Activated CD4-positive, CD25-positive, alpha-beta regulatory T cell treated with anti-CD3 and anti-CD28 coated beads, Interleukin-2, amount 50 U/mL, for 72 hours (primary cell): ENCODE measurements at places on chromosomes 13 and 19.

DNA sequence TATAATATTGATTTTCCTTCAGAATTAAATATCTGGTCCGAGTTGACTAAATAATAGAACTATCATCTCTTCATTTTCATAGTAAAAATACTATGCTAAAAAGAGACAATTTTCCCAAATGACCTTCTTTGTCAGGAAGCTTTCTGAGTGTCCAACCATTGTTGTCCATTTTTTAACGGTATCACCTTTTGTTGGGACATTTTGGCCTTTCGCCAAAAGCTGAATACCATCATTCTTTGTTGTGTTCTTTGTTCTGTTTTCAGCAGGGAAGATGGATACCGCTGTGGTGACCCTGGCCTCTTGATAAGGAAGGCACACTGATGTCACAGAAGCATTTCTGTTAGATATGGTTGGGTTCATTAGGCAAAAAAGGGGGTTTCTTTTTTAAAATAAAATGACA is 654.4 kb upstream of the GPC6 start:
- no peak for DNase-seq

- no peak for DNase-seq
Observed at GRCh38 chr13:90732049-90732448, 615.4 kb upstream of the MIR17HG start.

DNA sequence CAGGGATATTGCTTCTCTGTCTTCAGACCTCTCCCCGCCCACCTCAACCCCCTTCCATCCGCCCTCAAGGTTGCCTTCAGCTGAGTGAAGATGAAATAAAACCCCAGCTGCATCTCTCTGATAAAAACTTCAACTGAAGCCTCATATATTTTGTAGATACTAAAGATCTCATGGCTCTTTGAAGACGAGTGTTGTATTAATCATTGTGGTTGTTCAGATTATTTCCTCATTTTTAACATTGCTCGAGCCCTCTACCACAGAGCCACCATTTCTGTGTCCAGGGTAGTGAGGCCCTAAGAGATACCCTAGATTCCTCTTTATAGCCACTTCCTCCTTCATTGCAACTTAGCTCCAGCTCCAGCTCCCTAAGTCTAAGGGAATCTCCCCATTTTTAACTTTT is 312.8 kb upstream of the ZNF507 start:
- no peak for DNase-seq

- DNase-seq = no peak
Observed at GRCh38 chr19:51503286-51503817, 1.8 kb upstream of the SIGLEC12 start.

DNA sequence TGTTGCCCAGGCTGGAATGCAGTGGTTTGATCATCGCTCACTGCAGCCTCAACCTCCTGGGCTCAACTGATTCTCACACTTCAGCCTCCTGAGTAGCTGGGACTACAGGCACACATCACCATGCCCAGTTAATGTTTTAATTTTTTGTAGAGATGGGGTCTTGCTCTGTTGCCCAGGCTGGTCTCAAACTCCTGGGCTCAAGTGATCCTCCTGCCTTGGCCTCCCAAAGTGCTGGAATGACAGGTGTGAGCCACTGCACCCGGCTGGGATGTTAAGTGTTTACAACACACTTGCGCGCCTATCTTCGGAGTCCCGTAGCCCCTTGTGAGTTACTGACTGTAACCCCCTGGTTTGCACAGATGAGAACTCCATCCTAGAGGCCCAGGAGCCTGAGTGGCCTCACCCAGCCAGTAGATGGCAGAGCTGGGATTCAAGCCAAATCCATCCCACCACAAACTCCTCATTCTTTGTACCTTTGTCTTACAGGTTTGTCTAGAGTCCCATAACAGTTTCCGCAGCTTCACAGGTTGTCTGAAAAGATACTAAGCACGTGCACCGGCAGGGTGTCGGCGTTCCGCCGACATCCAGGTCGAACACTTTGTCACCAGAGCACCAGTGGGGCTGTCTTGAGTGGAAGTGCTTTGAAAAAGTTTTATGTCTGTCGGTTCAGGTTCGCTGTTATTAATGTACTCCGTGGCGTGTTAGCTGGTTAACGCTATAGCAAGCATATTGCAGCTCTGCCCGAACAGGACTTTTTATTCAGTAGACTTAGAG is 14.7 kb downstream of the MAG start:
- DNase-seq = no peak

DNA sequence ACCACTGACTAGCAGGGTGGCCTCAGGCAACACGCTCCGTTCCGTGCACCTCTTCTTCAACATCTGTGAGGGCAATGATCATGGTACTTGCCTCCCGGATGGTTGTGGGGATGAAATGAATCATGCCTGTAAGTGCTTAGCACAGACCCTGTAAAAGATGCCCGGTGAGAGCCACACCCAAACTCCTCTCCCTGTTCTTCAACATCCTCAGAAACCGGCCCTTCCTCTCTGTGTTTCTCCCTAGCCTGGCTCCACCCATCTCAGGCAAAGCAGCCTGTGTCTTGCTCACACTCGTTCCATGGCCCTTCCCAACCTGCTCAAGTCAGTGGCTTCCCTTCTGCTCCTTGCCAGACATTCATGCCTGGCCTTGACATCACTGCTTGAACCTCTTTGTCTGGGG is 5.8 kb upstream of the DMKN start:
- DNase-seq = no peak

GRCh38 chr19:8702350-8702749 is 3.8 kb upstream of the ACTL9 start:
- DNase-seq = no peak

DNA sequence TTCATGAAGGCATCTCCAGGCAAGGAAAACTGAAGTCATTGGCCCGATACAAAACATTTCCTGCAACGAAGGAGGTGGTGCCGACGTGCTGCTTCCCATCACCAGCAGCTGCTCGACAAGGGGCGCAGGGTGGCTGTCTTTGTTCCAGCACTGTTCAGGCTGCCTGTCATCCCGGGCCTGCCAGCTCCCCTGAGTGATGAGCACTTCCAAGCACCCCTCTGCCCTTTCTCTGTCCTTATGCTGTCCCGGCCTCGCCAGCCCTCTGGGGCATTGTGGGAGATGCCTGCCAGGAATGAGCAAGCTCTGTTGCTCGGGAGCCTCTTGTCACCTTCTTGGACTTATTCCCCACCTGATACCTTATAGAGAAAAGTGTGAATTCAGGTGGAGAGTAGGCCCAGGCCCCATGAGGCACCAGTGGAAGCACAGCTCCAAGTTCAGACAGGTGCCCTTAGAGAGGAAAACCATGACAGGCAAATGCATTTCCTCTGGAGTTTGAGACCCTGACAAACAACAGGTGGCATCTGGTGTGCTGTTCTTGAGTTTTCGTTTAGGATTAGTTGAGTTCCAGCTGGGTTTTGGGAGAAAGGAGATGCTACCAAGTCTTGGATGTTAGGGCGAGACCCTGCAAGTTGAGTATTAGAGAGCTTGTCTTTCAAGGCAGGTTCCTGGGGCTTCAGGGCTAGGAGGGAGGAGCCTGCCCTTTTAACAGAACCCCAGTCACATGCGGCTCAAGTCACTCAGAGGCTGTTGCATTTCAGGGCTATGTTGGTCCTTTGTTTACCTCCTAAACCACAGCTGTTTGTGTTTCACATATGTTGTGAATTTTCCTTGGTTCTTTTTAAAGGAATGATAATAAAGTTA is 21.4 kb downstream of the BBC3 start:
- no peak for DNase-seq

GRCh38 chr19:1266916-1267476 is 2.1 kb upstream of the CIRBP start:
- peak; percentile 88 for DNase-seq

- no peak for DNase-seq
Observed at GRCh38 chr13:63024458-63024857, 1608.8 kb upstream of the PCDH20 start.

DNA sequence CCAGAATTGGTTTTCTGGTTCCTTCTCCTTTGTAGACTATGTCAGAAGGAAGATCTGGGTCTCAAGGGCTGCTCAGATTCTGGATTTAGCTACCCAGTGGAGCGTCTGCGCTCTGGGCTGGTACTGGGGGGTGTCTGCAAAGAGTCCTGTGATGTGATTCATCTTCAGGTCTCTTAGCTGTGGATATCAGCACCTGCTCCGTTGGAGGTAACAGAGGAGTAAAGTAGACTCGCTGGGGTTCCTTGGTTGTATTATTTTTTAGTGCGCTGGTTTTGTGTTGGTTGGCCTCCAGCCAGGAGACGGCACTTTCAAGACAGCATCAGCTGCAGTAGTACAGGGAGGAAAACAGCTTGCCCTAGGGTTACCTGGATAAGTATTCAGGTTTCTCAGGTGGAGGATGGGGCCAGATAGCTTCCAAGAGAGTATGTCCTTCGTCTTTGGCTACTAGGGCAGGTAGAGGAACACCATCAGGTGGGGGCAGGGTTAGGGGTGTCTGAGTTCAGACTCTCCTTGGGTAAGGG is 10.4 kb upstream of the KLK15 start:
- no peak for DNase-seq

- no peak for DNase-seq
Observed at GRCh38 chr13:101611491-101612475, 159.3 kb downstream of the ITGBL1 start.

GRCh38 chr19:10183926-10184325 is 10.8 kb downstream of the DNMT1 start:
- DNase-seq = no peak

DNA sequence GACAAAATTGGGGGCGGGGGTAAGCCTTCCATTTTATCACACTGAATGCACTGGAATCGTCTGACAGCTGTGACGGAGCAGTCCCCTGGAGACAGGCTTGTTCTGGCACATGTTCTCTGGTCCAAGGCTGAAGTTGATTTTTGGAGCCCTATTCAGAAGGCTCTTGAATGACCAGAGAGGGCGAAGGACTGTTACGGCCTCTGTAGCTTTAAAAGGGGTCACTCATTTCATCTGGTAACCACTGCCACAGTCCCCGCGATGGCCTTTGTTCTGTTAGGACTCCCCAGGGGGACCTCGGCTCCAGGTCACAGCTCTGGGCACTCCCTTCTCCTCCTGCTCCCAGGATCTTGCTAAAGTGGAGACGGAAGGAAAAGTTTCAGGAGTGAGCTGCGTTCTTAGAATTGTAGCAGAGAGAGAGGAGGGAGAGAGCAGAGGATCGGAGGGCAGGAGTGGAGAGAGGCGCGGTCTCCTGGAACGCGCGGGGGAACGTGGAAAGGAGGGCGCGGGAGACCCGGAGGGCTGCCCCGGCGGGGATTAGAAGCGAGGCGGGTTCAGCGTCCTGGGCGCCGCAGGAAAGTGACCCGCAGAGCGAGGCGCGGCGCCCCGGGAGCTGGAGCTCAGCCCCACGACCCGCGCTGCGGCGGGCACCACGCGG is 134.3 kb upstream of the MYO16 start:
- no peak for DNase-seq

DNA sequence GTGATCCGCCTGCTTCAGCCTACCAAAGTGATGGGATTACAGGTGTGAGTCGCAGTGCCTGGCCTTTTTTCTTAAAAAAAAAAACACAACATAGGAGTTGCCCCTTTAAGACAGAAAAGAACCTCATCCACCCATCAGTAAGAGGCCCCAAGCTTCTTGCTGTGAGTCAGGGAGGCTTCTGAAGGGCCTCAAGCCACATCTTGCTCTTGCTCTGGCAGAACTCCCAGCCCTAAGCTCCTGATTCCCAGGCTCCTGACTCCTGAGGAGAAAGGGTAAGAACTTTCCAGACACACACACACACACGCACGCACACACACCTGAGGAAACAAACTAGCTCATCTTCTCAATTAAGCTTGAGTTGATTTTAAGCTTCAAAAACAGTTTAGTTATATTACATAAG is 6.9 kb downstream of the ETFB start:
- no peak for DNase-seq

- DNase-seq = no peak
Observed at GRCh38 chr19:28318469-28319179, 894.3 kb downstream of the UQCRFS1 start.

DNA sequence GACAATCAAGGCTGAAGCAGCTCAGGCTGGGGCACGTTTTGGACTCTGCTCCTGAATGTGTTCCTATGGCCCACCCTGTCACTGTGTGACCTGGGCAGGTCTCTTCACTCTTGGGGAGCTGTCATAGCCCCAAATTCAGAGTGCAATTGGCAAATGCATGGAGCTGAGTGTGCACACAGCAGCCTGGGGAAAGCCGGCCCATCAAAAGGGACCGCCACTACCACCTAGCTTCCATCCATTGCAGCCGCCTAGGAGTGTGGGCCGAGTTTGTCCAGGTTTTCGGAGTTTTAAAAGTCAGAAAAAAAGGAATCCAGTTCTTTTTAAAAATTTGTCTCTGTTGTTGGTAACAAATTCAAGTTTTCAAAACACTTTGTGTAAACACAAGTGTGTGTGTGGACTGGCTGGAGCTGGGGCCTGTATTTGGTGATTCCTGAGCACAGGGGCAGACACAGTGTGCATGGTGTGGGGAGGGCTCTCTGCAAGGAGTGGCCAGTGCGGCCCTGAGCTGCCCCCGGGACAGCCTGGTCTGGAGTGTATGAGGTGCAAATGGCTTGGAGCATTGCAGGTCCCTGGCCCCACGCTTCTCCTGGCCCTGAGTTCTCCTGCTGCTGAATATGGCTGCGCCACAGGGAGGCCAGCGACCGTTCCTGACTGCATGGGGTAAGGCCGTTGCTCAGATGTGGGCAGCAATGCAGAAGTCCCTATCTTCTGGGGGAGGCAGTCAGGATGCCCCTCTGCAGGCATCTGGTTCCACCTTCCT is 13.2 kb upstream of the ZNF536 start:
- no peak for DNase-seq

GRCh38 chr13:73235385-73235784 is 176.6 kb downstream of the KLF5 start:
- DNase-seq = no peak

- no peak for DNase-seq
Observed at GRCh38 chr19:5298471-5298901, 42.1 kb downstream of the PTPRS start.

DNA sequence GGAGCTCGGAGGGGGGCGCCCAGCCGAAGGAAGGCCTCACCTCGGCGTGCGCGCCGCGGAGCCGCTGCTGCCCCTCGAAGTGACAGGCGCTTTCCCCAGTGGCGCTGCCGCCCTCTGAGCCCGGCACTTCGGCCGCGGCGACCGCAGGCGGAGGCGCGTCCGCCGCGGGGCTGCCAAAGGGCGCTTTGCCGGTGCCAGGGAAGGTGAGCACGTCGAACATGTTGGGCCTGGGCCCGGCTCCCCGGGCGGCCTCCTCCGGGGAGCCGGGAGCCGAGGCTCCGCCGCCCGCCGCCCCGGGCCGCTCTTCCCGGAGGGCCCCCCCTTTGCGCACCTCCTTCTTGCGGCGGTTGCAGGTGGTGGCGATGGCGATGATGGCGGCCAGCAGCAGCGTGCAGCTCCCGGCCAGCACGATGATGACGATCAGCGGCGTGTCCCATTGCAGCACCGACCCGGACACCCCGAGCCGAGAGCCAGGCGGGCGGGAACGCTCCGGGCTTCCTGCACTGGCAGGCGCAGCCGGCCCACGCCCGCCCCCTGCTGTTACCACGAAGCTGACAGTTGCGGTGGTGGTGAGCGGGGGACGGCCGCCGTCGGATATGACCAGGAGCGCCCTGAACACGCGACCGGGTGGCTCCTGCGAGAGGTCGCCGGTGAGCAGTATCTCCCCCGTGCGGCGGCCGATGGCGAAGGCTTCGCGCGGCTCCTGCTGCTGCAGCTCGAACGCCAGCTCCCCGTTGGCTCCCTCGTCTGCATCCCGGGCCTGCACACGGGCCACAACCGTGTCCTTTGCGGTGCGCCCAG is 2.5 kb downstream of the PCDH8 start:
- DNase-seq = no peak

GRCh38 chr19:17052439-17052838 is 22.8 kb downstream of the HAUS8 start:
- no peak for DNase-seq
